T-helper 2 cell treated with Interferon-gamma antibody and Interleukin-4, amounts not matched to agents 5 μg/mL and 100 μg/mL, for 36 hours (primary cell): ENCODE measurements at places on chromosomes 6 and 20.

GRCh38 chr20:59120919-59121318, 42.7 kb upstream of the ZNF831 start:
- DNase-seq = no peak

DNA sequence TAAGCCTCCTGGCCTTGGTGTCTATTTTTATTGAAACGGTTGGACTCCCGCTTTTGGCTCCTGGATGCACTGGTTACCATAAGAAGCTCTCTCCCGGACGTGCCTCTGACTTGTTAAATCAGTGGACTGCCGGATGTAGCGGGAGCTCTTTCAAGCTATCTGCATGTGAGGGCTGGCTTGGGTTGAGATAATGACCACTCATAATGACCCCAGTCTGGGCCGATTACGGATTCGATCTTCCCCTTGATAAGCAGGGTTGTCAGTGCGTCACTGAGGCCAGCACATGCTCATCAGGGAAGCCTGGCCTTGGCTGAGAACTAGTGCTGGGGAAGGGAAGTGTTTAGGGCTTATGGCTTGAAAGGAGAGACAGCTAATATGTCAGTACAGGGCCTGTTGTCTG, 528.1 kb downstream of the CDH26 start:
- DNase-seq = no peak

- DNase-seq = no peak
These were observed 14.9 kb downstream of the ADTRP start for GRCh38 chr6:11763460-11764249.

DNA sequence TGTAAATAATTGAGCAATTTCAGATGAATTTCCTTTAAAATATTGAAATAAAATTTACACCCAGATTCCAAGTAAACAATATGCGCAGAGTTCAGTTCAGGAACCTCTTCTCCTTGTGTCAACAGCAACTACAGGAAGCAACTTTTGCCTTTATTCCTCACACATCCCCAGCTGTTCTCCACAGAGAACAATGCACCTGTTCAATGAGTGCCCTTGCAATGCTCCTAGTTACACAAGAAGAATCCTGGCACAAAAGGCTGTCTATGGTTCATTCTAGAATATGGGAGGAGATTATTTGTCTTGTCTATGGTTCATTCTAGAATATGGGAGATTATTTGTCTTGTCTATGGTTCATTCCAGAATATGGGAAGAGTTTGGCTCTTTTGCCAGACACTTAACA, 454.9 kb downstream of the BTBD3 start:
- DNase-seq = no peak

DNA sequence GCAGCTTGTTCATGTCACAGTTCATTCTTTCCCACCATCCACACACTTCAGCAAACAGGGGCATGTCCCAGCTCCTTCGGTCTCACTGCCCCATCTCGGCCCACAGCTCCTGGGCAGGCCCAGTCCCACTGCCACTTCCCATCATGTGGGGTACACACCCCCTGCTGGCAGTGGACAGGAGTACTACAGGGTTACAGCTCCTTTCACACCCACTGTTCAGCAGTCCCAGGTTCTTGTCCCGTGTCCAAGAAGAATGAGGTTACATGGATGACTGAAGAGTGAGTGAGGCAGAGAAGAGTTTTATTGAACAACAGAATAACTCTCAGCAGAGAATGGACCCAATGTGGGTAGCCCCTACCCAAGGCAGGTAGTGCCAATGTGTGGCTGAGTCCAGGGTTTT, 77.8 kb upstream of the SMLR1 start:
- no peak for DNase-seq

DNA sequence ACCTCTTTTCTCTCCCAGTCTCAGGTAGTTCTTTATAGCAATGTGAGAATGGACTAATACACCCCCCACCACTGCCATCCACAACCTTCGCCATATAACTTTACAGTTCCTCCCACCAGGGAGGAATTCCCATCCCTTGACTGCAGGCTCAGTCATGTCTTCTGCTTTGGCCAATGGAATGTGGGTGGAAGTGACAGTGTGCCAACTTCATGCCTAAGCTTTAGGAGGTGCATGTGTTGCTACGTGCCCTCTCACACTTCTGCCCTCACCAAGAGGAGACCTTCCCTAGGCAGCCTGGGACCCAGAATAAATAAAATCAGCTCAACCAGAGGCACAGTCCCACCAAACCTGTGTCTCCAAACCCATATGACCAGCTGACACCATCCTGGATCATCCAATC, 33.0 kb upstream of the LRRN4 start:
- DNase-seq = no peak

DNA sequence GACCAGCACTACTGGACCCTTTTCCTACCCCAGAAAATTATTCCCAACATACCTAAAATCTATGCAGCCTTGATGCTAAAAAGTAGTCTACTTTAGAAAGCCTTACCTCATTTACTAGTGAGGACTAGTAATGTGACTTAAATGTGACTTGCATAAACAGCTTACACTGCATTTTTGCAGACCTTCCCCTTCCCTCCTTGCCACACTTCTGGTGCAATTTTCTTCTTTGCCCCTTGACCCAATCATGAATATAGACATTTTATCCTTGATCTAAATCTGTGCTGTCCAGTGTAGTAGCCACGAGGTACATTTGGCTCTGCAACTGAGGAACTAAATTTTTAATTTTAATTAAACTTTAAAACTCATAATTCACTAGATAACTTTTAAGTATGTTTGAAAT, 7.0 kb upstream of the ZKSCAN8 start:
- DNase-seq = no peak

DNA sequence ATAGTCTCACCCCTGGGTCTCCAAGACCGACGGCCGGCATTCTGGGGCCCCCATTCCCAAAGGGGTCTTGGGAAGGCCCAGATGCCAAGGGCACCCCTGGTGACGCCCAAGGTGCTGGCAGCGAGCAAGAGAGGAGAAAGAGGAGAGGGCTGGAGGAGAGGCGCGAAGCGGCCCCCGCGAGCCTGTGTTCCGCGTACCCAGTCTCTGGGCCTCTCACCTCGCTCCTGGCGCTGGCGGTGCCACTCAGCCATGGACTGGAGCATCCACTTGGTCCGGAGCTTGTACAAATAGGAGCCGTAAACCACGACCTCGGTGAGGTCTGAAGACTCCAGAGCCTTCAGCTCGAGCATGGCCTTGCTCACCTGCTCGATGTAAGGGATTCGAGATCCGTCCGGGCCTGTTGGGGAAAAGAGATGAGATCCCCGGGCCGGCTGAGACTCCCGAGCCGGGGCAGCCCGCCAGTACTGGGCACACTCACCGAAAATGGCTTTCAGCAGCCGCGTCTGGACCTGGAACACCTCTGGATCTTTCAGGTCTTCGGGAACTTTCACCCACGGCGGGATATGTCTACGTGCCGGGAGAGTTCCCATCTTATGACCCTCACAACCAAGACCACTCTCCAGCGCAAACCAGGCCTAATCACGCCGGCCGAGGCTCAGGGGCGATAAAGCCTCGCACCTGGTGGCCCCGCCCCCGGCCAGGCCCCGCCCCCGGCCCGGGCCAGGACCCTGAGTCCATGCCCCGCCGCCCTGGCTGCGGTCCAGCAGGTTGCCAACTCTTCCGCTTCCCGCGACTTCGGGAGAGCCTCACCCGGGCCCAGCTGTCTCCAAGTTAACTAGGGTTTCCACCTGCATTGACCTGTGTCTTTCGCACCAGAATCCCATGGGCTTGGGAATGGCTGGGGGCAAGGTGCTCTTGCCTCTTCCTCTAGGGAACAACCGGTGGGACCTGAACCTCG, at the start of gene DPPA5:
DPPA5 (minus strand) TSS at position 641 of the 958 bp plus-strand sequence; CDS start at position 590, 51 bp downstream.
- DNase-seq = no peak

GRCh38 chr6:39088331-39088730, 26.7 kb downstream of the SAYSD1 start:
- no peak for DNase-seq

- no peak for DNase-seq
These were observed 79.4 kb upstream of the PROKR2 start for GRCh38 chr20:5395932-5396727.

- peak; percentile 57 for DNase-seq
These were observed 19.9 kb downstream of the ZKSCAN8 start for GRCh38 chr6:28161410-28162079.

DNA sequence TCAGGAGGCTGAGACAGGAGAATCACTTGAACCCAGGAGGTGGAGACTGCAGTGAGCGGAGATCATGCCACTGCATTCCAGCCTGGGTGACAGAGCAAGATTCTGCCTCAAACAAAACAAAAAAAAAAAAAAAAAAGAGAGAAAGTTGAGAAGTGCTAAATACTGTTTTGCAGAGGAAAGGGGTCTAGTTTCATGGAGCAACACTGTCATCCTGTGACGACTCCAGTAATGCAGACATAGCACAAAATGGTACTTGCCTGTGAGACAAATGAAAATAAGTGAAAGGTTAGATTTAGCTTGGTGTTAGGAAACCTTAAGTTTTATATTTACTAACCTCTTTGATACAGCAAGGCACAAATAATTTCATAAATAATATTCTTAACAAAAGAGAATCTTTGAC, 29.7 kb downstream of the CEP162 start:
- DNase-seq = no peak

DNA sequence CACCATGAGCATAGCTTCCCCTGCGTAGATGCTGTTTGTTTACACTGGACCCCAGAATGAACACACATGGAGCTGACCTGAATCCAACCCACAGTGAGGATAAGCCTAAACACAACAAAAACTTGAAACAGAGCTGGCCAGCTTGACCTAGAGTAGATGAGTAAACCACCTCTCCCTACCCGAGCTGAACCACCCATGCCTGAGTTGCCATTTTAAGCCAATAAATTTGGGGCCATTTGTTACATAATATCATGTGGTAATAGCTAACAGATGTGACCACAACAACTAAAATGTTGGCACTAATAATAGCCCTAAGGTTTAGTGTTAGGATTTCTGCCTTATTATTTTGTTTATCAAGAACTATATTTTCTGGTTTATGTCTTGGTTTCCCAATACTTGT, 103.2 kb upstream of the GRIK2 start:
- DNase-seq = no peak

GRCh38 chr6:152112491-152113261, 305.2 kb downstream of the ESR1 start:
- no peak for DNase-seq

DNA sequence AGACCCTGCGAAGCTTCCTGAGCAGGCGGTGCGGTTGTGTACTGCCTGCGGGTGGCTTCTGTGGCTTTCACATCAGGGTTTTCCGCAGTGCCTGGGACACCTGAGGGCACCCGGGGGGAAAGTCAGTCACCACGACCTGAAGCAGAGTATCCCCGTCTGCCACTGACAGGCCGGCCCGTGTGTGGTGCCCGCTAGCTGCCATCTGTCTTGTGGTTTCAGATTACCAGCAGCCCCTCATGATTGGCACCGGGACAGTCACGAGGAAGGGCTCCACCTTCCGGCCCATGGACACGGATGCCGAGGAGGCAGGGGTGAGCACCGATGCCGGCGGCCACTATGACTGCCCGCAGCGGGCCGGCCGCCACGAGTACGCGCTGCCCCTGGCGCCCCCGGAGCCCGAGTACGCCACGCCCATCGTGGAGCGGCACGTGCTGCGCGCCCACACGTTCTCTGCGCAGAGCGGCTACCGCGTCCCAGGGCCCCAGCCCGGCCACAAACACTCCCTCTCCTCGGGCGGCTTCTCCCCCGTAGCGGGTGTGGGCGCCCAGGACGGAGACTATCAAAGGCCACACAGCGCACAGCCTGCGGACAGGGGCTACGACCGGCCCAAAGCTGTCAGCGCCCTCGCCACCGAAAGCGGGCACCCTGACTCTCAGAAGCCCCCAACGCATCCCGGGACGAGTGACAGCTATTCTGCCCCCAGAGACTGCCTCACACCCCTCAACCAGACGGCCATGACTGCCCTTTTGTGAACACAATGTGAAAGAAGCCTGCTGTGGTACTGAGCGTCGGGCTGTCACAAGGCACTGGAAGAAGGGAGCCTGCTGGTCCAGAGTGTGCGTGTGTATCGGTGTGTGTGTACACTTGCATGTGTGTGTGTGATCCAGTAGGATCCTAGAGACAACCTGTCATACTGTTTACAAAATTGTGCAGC, 54.4 kb downstream of the GOPC start:
- DNase-seq = peak; percentile 44

DNA sequence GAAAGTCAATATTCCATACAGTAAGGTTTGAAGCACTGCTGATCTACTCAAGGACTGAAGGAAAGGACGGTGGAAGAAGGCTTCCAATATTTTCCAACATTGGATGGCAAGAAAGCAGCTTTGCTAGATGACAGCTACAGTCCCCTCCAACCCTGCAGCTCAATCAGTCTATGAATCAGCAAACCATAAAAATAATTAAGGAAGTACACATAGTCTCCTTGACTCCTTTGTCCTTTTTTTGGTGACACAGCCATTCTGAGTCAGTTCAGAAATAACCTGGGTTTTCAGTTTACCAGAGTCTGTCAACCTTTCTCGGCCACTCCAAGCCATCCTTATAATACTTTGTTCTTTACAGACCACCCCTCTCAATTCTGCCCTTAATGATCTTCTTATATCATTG, 232.5 kb downstream of the IBTK start:
- DNase-seq = no peak

GRCh38 chr6:128033156-128033555, 132.3 kb upstream of the THEMIS start:
- DNase-seq = no peak

GRCh38 chr6:93235775-93236174, 183.6 kb downstream of the EPHA7 start:
- no peak for DNase-seq

- DNase-seq = no peak
These were observed 13.7 kb downstream of the QRSL1 start for GRCh38 chr6:106643061-106643460.

GRCh38 chr6:159844737-159845645, 44.9 kb downstream of the PNLDC1 start:
- no peak for DNase-seq

DNA sequence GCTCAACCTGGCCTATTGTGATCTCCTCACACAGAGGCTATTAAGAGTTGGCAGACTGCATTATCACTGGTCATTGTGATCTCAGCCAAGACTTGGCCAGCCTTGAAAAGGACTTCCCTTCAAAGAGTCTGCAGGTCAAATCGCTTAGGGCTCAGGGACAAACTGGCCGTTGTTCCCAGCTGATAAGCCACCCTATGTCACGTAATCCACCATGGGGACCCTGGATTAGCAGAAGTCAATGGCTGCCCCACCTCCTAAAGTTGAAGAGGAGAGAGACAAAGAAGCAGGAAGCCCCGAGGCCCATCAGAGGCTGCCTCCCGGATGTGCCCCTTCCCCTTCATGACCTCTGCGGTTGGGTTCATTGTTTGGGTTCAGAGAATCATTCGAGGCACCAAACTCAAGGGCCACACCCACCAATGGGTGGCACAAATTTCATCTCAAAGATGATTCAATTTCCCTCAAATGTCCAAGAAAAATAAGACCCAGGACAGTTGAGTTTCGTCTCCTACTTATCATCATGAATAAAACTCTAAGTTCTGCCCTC, 56.6 kb downstream of the BPIFB1 start:
- no peak for DNase-seq

- no peak for DNase-seq
These were observed 51.4 kb upstream of the JARID2 start for GRCh38 chr6:15194453-15194852.

DNA sequence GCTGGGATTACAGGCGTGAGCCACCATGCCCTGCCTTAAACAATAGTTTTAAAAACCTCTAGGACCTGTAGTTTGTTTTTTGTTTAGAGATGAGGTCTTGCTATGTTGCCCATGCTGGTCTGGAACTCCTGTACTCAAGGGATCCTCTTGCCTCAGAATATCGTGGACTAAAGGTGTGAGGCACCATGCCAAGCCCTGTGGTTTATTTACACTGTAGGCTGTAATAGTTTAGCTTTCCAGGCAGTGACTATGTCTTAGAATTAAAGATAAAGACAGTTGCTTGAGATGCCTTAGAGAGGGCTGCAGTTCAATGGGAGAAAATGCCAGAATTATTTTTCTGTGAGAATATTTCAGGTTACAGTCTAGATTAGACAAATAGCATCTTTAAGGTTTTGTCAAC, 72.9 kb downstream of the SGK1 start:
- DNase-seq = no peak
